ENCODE measurements at places on chromosomes 16 and 17.
A peak's percentile ranks its signal among the peaks of the same experiment; 100 is the strongest.

DNA sequence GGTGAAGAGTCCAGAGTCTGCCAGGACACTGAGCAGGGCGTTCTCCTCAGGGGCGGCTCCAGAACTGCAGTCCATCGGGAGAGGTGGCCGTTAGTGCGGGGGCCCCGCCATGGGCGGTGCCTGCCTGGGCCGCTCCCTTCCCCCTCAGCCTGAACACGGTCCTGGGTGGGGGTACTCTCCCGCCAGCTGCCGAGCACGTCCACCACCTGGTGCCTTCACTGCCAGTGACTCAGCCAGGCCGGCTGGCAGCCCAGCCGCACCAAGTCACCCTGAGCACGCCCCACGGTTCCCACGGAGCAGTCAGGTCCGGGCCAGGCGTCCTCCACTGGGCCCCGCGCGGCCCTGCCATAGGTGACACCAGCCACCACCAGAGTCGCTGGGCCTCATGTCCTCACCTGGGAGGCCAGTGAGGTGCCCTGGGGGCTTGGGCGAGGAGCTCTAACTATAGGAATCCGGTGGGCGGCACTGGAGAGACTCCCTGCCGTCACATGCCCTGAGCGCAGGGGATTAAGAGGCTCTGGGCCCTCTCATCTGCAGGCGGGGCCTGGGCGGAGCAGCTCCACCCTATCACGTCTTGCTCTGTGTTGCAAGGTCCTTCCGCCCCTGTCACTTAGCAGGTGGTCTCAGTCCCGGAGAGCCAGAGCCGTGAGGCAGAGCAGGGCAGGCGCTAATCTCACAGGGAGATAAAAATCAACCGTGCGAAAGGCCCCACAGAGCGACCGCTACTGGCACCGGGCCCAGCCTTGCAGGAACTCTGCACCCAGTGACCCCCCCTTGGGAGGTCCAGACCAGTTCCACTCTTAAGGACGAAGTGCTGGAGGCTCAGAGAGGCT lies 14.3 kb downstream of the PIEZO1 start:
- no peak for DNase-seq

DNA sequence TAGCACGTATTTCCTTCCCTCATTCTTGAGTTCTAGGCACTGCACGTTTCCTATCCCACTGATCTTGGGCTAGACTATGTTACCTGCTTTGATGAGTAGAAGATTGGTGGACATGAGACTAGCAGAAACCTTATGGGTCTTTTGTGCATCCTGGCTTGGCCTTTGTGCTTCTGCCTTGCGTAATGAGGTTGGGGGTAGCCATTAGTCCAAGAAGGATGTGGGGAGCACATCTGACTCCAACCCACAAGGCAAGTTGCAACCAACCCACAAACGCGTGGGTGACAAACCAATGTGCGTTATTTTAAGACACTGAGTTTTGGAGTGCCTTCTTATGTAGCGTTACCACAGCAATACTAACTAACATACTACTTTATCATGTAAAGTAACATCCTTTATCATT lies 180.4 kb upstream of the IRX5 start:
- DNase-seq: no peak

- DNase-seq: no peak
Measured at GRCh38 chr17:48528153-48528935, 2.5 kb downstream of the HOXB1 start.

DNA sequence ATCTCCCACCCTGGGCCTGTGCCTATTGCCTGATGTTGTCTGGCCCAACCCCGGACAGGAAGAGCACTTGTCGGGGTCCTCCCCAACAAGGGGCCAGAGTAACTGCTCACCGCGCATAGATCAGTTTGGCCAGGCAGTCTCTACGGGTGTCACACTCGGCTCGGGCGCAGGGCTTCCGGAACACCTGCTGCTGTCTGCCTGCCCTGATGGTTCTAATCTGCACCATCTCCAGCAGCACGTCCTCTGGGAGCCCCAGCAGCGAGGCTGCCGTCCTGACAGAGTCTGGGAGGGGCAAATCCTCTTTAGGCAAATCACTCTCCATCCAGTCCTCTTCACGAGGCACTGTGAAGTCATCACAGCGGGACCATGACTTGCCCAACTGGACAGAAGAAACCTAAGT lies 24.0 kb downstream of the MYO19 start:
- no peak for DNase-seq

- DNase-seq: no peak
Measured at GRCh38 chr16:53673189-53673588, 30.5 kb downstream of the RPGRIP1L start.

- peak; percentile 80 for DNase-seq
Measured at GRCh38 chr17:7294614-7295153, at the start of gene YBX2. Gene YBX2, minus strand, starts transcription at chr17:7294639. Its CDS starts 139 bp downstream, at chr17:7294500.

GRCh38 chr16:68719993-68720489 lies 17.1 kb upstream of the CDH1 start:
- DNase-seq: no peak

- no peak for DNase-seq
Measured at GRCh38 chr16:55222486-55222885, 101.5 kb upstream of the IRX6 start.

DNA sequence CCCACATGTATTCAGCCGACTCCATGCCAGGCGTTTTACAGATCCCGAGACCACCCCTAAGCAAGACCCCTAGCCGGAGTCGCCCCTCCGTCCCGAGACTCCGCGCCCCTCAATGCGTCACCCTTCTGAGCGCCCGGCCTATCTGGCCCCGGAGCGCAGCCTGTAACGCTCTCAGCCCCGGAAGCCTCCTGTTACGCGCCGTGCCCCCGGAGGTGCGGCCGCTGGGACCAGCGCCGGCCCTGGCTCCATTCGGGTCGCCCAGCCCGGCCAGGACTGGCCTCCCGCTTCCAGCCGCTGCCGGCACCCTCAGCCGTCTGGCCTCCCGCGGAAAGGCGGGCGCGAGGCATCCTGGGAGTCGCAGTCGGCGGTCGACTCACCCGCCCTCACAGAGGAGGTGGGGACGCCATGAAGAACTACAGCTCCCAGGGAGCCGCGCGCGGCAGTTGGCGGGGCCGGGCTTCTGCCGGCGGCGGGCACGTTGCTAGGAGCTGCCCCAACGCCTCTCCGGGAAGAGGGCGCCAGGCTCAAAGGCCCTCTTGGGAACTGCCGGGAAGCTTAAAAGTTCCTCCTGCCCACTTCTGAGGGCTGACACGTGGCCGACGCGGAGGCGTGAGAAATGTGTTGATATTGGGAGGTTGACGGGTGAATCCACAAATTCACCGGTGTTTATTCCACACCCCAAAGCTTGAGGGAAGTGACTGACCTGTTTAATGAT lies at the start of gene FBF1:
Gene FBF1 (minus strand): TSS at position 316 of the 715 bp plus-strand sequence. CDS start 2,893 bp downstream, outside the sequence.
- DNase-seq: peak; percentile 85

- DNase-seq: no peak
Measured at GRCh38 chr17:4818276-4818675, 11.3 kb downstream of the PLD2 start.

DNA sequence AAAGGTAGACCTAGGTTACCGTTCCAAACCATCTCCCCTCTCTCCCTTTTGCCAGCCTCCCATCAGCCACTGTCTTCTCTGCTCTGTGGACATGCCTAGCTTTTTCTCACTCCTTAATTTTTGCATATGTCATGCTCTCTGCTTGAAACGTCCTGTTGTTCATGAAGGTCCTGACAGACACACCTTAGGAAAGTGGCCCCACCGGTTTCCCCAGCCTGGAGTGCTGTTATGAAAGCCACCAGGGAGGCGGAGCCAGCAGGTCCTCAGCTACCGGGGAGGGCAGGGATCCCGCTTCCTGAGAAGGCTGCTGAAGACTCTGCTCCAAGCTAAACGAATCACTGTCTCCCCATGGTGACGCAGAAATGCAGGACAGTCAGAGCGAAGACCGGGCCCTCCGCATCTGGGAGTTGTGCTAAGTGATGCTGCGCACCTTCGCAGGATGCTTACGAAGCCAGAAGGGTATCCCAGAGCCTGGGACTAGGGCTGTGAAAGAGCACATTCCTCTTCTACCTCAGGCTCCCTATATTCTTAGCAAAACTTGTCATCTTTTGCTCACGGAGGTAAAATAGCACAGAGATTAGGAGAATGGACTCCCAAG lies 2.3 kb upstream of the SLC16A11 start:
- DNase-seq: no peak

GRCh38 chr17:4808378-4808767 lies 1.4 kb downstream of the PLD2 start:
- DNase-seq: no peak

DNA sequence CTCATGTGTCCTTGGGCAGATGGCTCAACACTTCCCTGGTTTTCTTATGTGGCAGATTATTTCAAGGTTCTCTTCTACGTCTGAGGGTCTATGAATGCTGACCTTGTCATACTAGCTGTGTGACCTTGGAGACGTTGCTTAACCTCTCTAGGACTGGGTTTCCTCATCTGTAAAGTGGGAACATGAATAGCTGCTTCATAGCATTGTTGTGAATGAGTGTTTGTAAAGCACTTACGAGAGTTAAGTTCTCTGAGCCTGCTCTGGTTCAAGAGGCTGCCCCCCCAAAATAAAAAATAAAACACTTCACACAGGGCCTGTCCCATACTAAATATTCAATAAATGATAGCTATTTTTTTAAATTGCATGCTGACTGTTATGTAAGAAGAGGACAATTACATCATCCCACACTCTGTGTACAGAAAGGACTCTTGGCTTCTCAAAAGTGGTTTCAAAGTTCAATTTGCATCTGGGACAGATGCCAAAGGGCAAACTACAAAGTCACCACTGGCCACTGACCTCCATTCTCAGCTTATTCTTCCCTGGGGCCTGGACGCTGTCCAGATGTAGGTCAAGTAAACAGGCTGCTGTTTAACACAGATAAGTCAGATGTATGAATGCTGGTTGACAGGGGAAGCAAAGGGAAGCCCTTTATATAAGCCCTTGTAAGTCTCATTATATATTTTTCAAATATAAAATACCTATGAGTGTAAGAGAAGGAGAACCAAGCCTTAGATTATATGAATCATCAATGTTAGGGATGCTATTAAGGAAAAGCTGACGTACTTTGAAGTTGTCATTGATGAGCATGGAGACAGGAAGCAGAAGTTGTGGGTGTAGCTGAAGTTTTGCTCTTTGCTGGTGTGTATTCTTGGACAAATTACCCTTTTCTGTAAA lies 15.4 kb upstream of the NDEL1 start:
- no peak for DNase-seq

DNA sequence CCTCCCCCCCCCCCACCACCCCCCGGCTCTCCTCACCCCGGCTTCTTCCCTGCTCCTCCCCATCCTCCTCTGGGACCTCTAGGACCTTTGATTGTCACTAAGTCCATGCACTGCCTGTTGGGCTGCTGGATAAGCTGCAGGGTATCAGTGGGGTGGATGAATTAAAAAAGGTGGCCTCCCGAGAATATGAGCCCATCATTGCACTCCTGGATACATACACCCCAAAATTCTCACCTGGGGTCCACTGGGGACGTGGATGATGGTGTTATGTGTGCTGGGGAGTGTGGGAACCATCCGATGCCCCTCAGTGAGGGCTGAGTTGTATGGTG lies 88.8 kb downstream of the IRF8 start:
- DNase-seq: no peak

DNA sequence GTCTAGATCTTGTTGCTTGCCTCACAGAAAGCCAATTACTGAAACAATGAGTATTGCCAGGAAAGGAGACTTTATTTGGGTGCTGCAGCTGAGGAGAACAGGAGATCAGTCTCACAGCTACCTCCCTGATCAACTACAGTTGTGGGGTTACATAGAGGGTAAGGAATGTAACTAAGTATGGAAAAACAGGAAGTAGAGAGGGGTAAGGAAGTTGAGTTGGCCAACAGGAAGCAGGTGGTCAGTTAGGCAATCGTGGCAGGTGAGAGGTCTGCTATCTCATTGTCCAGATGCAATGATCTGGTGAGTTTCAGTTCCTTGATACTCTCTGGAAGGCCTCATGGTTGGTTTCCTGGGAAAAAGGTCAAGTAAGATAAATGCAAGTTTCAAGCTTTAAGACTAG lies 333.1 kb upstream of the GOT2 start:
- DNase-seq: no peak

- no peak for DNase-seq
Measured at GRCh38 chr17:71402661-71403141, 718.1 kb upstream of the SOX9 start.

- DNase-seq: peak; percentile 45
Measured at GRCh38 chr17:42531455-42532354, 4.3 kb upstream of the NAGLU start.

- DNase-seq: peak; percentile 8
Measured at GRCh38 chr17:83178533-83179304, 99.3 kb downstream of the METRNL start.

GRCh38 chr17:34358631-34359030 lies 2.4 kb downstream of the CCL13 start:
- no peak for DNase-seq

GRCh38 chr16:58034774-58035173 lies 9.2 kb downstream of the MMP15 start:
- DNase-seq: no peak

- no peak for DNase-seq
Measured at GRCh38 chr16:8721336-8722024, 47.1 kb downstream of the ABAT start.

GRCh38 chr17:17201907-17202306 lies 4.2 kb downstream of the PLD6 start:
- DNase-seq: no peak

- DNase-seq: no peak
Measured at GRCh38 chr17:16302856-16303255, 50.4 kb downstream of the CENPV start.

- DNase-seq: no peak
Measured at GRCh38 chr16:57929250-57929649, 41.7 kb downstream of the CNGB1 start.

DNA sequence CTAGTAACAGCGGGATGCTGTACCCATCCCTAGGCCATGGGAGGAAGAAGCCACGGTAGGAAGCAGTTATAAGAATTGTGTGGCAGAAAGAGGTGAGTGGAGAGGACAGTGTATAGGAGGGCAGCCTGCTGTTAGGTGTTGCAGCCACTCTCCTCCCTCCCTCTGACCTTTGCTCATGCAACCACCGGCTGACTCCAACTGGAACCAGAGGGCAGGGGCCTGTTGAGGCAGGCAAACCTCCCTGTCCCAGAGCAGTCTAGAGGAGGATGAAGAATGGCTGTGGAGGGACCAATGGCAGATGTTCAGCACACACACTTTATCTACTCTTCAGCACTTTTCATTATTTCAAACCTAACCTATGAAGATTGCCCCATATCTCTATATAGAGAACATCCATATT lies 2.2 kb downstream of the TXNL4B start:
- no peak for DNase-seq

- no peak for DNase-seq
Measured at GRCh38 chr16:72246423-72246822, 74.5 kb upstream of the PMFBP1 start.

Measured in activated T-helper 2 cell treated with anti-CD3 and anti-CD28 coated beads, Interferon-gamma antibody, Interleukin-2, Interleukin-4, amounts not matched to agents 10 μg/mL and 5 μg/mL and 100 μg/mL, durations not matched to agents 14 hours and 24 hours and 36 hours (primary cell).